ENCODE measurements at places on chromosomes 16 and 17.

GRCh38 chr17:16477255-16477654 is 14.7 kb downstream of the LRRC75A start:
- DNase-seq = no peak

DNA sequence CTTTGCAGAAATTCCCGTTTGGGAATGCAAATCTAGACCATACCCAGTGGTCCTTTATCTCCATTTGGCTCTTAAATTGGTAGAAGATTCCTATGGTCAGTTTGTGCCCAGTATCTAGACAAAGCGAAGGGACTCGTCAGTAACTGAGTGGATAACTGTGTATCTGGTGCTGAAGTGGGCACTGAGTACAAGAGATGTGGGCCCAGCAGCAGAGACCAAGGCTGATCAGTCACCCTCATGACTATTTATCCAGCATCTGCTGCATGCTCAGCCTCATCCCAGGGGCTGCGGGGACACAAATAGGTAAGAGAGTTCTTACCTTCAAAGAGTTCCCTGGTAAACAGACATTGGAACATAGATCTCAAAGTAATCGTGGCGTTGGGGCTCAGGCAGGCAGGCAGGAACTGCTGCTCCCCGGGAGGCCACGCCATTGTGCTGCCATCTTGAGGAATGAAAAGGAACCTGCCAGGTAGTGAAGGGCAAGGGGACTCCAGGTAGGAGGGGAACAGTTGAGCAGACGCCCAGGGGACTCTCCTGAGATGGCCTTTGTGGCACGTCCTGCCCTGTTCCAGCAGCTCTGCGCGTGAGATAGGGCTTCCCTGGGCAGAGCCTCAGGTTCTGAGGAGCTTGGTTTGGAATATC is 10.3 kb downstream of the NT5M start:
- peak; percentile 64 for DNase-seq

GRCh38 chr16:77539421-77540034 is 104.7 kb upstream of the ADAMTS18 start:
- DNase-seq = no peak

DNA sequence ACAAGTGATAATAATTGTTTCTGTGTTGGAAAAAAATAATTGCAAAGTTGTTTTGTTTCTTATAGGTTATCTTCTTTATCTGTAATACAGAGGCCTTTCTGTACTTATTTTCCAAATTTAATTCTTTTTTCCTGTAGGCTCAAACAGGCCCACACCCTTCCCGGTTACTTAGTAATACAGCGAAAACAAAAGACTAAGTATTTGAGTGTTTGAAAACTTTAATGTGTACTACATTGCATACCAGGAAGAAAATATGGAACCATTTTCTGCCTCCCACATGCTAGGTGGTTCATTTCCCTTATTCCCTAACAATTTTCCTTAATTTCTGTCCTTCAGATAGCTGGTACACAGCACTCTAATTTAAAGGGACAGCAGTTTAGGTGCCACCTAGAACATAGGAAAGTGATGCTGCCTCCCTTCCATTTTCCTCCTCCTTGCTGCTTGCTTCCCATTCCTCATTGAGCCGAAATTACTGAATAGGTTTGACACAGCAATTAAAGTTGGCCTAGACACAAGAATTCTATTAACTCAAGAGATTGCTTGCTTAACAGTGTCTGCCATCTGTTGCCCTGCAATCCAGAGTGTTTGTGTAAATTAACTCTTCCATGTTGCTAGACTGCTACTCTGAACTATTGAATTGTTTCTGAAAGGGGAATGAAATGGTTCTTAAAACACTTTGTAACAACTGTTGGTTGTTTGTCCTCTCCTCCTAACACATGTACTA is 24.2 kb downstream of the CYB5B start:
- DNase-seq = no peak

GRCh38 chr17:8447799-8448198 is 12.1 kb downstream of the NDEL1 start:
- DNase-seq = no peak

DNA sequence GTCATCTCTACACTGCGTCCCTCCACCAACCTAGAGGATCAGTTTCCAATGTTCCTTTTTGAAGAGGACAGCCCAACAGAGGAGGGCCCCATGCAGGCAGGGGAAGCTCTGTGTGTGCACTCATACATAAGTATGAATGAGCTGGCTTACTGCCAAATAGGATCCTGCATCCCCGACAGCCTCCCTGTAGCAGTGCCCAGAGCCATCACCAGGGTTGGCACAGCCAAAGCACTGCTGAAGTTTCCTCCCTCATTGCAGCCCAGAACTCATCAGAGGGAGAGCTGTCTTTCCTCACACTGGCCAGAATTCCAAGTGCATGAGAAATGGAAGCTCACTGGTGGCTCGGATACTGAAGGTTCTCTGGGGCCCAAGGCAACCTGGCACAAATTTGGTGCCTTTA is 114.4 kb downstream of the ASIC2 start:
- DNase-seq = no peak

GRCh38 chr17:76191896-76192295 is 48.4 kb downstream of the RNF157 start:
- peak; percentile 39 for DNase-seq

- DNase-seq = no peak
These were observed 3.2 kb upstream of the UBALD1 start for GRCh38 chr16:4617880-4618279.

GRCh38 chr17:63345611-63346010 is 100.5 kb downstream of the CYB561 start:
- no peak for DNase-seq

DNA sequence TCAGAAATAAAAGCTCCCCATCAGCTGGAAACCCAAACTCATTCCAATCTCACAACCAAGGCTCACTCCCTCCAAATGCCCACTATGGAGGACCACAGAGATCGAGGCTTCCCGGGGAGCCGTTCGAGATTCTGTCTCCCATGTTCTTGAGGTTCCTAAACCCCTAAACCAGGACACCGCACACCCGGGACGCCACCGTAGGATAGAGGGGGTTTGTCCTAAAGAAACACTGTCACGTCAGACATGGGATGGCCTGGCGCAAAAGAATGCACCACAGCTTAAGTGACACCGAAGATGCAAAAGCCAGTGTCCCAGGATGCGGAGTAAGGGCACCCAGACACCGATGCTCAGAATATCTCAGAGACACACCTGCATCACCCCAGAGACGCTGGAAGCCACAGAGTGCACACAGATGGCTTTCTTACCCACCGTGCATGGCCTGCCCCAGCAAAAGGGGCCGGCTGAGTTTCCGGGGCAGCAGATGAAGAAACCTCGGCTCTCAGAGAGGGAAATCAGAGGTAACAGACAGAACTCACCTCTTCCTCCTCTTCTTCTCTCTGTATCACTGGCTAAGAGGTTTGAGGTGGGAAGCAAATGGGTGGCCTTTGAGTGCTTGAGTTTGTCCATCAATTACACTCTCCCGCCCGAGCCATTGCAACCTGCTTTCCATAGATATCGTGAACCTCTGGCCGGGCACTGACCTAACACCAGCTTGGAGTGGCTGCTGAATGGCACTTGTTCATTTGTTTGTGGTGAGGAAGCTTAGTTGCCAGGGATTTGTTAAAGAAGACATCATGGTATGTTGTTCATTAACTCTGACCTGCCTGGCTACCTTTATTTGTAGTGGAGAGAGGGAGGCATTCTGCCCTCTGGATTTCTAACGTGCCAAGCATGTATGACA is 65.1 kb upstream of the TNRC6C start:
- DNase-seq = no peak

GRCh38 chr17:82216301-82217119 is 3.9 kb upstream of the CCDC57 start:
- no peak for DNase-seq

- DNase-seq = no peak
These were observed 445.4 kb upstream of the GOT2 start for GRCh38 chr16:59179446-59180082.

DNA sequence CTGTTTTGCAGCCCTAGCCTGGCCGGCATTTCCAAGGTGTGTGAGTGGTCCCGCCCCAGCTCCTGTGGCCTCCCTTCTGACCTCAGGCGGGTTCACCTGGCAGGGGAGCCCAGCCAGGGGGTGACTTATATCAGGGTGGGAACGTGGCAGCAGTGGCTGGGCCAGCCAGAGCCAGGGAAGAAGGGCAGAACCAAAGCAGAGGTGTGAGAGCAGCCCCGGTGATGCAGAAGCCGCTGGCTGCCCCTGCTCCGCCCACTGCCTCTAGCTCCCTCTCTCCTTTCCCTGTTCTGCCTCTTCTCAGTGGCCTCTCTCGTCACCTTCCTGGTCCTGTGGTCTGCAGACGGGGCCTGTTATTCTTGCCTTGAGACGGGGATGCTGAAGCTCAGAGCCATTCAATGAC is 12.1 kb downstream of the MGAT5B start:
- no peak for DNase-seq

GRCh38 chr16:386641-387156 is 4.9 kb upstream of the PGAP6 start:
- DNase-seq = no peak

- no peak for DNase-seq
These were observed 139.0 kb downstream of the STX8 start for GRCh38 chr17:9436630-9437029.

DNA sequence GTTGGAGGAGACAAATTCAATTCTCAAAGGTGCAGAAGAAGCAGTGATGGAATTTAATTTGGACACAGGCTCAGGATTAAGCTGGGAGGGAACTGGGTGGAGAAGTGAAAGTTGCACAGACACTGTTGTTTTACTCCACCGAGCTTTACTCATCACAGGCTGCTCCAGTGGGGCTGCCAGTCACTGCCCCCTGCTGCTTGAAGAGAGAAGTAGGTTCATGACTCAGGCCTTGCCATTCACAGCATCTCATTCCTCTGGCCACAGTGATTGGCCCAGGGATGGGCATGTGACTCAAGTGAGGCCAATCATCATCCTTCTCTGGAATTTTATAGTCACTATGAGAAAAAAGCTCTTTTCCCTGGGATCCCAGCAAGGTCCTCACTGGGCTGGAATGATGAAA is 11.8 kb downstream of the GNAO1 start:
- DNase-seq = peak; percentile 42

GRCh38 chr16:11914210-11915113 is 1.3 kb downstream of the GSPT1 start:
- peak; percentile 5 for DNase-seq

DNA sequence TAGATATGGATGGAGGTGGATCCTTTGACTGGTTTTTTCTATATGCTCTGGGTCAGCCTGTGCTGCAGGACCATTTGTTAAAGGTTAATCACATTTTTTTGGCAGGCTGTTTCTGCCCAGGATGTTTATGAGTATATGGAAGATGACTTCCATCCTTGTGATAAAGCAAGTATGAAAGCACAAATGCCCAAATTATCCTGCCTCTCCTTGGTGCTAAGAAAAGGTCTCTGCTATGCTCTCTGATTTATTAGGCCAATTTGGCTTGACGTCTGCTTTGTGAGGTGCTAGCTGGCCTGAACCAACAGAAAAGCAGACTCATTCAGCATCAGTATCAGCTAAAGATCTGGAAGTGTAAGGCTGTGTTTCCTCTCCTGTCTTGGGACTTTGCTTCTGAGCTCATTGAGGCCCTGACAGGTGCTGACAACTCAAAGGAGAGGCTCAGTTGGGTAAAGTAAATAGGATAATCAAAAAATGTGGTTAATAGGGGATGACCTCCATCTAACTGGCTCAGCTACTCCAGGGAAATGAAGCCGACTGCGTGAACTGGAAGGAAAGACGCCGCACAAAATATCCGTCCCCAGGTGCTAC is 15.2 kb downstream of the ANKRD40 start:
- no peak for DNase-seq

- no peak for DNase-seq
These were observed 91.2 kb downstream of the GNAO1 start for GRCh38 chr16:56282451-56282850.

- DNase-seq = peak; percentile 89
These were observed at the start of gene MLST8 for GRCh38 chr16:2205104-2205966. Gene MLST8, plus strand, starts transcription at chr16:2205454. Its CDS starts 632 bp downstream, at chr16:2206086.

- DNase-seq = no peak
These were observed 29.0 kb downstream of the HEXIM2 start for GRCh38 chr17:45190503-45191255.

Measured in T follicular helper cell (primary cell).